ENCODE measurements at places on chromosomes 2 and 18.

DNA sequence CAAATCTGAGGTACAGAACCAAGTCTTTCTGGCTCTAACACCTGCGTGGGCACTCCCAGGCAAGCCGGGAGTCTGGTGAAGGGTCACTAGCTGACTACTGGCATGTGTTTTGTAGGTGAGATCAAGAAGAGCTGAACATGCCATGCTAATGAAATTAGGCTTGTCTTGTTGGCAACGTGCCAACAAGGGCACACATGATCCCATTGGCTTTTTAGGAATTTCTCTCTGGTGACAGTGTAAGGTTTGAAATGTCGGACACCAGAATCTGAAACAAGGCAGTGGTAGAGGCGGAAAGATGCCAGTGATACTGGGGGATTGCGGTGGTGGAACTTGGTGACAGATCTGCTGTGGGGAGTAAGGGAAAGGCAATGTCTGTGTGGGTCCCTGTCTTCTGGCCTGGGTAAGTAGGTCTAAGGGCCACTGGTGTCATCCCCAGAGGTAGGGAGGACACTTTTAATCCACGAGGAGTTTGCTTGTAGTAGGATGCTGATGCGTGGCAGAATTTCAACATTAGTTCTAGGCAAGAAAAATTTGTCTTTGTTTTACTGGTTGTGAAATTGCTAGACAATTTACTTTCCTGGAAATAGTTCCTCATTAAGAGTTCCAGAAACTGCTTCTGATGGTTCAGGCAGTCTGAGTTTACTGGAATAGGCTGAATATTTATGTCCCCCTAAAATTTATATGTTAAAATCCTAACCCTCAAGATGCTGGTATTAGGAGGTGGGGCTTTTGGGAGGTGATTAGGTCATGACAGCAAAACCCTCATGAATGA lies 52.6 kb upstream of the ACMSD start:
- H3K36me3 ChIP-seq: no peaks in the 10 kb centered on the region
- no peak for DNase-seq
- H3K27me3 ChIP-seq: no peaks in the 10 kb centered on the region
- no peak overlapping the region for H3K4me3 ChIP-seq
- no peak overlapping the region for H3K27ac ChIP-seq

- no peaks in the 10 kb centered on the region for H3K27me3 ChIP-seq
- H3K27ac ChIP-seq: no peak overlapping the region
- peaks cover 4% of the 10 kb centered on the region for H3K4me1 ChIP-seq
- no peak for DNase-seq
Measured at GRCh38 chr2:203718087-203718486, 11.6 kb downstream of the CD28 start.

DNA sequence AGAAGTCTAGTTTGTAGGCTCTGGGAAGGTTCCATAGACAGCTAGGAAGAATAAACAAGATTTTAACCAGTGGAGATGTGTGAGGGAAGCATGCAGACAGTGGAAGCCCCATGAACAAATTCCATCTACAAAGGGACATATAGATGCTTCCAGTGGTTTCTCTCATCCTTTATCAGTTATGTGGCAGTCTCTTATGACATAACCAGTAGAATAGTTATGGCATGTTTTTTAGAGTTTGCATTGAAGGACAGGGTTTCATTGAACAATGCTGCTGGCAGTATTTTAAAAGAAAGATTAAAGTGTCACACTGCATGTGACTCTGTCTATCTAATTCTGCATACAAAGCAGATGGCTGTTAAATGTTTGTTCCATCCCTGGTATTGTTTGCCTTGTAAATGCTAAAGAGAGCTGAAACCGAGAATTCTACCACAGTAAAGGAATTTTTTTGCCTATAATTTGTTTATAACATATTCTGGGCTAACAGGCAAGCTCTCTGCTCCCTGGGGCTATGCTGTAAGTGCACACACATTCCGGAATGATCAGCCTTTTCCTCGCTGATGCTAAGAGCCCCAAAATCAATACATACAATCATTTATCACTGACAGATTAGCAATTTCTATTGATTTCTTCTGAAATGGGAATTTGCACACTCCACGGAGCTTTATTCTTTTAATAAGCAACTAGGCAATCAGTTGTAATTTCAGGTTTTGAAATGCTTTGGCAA lies 76.8 kb upstream of the PELI1 start:
- no peak overlapping the region for H3K27ac ChIP-seq
- no peaks in the 10 kb centered on the region for H3K4me1 ChIP-seq
- H3K36me3 ChIP-seq: no peaks in the 10 kb centered on the region
- DNase-seq: no peak
- no peak overlapping the region for H3K4me3 ChIP-seq

- no peak overlapping the region for H3K27ac ChIP-seq
- no peak for DNase-seq
- H3K27me3 ChIP-seq: no peaks in the 10 kb centered on the region
- H3K4me1 ChIP-seq: no peaks in the 10 kb centered on the region
- H3K36me3 ChIP-seq: no peaks in the 10 kb centered on the region
Measured at GRCh38 chr2:240635998-240636547, 10.8 kb downstream of the GPR35 start.

GRCh38 chr18:8787794-8788193 lies 82.4 kb downstream of the MTCL1 start:
- no peaks in the 10 kb centered on the region for H3K27me3 ChIP-seq
- no peak overlapping the region for H3K27ac ChIP-seq
- peaks cover 3% of the 10 kb centered on the region for H3K4me1 ChIP-seq
- H3K4me3 ChIP-seq: no peak overlapping the region
- H3K36me3 ChIP-seq: peaks cover 5% of the 10 kb centered on the region

DNA sequence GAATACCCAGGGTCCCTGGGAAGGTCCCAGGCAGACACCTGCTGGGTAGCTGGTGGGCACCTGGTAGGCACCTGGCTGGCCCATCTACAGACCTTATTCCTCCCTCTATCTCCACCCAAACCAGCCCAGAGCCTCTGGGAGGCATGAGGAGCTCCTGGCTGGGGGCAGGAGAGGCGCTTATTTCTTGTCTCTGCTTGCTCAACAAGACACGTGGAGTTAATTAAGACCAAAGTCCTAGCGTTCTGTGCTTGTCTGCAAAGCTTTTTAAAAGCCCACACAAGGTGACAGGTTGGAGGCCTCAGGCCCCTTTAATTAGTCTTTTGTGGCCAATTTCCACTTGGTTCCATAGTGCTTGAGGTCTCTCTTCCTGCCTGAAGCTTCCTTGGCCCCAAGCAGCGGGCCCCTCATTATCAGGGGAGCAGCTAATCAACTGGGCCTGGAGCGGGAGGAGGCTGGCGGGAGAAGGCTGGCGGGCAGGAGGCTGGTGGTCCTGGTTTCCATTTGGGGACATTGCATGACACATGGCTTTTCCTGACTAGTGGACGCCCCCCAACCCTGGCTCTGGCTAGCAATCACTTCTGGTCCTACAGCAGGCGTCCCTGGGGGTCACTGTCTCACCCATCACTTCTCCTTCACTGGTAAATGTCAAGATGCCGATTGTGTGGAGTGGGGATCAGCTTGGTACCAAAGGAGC lies 65.4 kb upstream of the HDAC4 start:
- no peak overlapping the region for H3K27ac ChIP-seq
- no peak for DNase-seq
- no peaks in the 10 kb centered on the region for H3K36me3 ChIP-seq
- H3K4me1 ChIP-seq: no peaks in the 10 kb centered on the region
- no peaks in the 10 kb centered on the region for H3K27me3 ChIP-seq

GRCh38 chr2:62536873-62537547 lies 31.0 kb upstream of the TMEM17 start:
- no peaks in the 10 kb centered on the region for H3K4me1 ChIP-seq
- H3K36me3 ChIP-seq: no peaks in the 10 kb centered on the region
- H3K4me3 ChIP-seq: no peak overlapping the region
- no peak for DNase-seq

DNA sequence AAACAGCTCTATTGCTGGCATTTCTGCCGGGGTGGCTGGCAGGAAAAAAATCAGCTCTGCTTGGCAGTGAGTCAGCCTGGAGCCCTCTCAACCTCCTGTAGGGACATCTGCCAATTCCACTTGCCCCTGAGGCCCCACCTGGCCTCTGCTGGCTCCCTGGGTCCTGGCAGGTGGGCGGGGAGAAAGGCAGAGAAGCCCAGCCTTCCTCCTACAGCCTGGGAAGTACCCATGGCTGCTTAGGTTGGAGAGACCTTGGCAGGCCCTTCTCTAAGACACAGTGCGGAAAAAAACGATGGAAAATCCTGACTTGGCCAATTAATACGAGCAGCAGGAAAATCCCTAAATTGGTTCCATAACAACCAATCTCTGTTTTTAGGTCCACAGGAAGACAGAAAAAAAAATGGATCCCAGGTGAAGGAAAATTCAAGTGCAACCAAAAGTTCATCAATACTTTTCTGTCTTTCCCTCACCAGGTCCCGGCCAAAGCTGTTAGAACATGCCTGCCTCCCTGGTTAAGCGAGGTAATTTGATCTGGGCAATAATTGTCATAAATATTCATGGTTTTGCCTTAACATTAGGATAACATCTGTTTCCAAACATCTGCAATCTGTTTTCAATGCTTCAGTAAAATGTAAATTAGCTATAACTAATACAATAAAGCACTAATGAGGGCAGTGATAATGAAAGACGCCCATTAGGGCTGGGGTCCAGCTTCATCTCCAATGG lies 245.9 kb downstream of the TFCP2L1 start:
- no peaks in the 10 kb centered on the region for H3K36me3 ChIP-seq
- H3K27ac ChIP-seq: no peak overlapping the region
- no peak overlapping the region for H3K4me3 ChIP-seq
- no peaks in the 10 kb centered on the region for H3K27me3 ChIP-seq
- no peak for DNase-seq
- no peaks in the 10 kb centered on the region for H3K4me1 ChIP-seq

DNA sequence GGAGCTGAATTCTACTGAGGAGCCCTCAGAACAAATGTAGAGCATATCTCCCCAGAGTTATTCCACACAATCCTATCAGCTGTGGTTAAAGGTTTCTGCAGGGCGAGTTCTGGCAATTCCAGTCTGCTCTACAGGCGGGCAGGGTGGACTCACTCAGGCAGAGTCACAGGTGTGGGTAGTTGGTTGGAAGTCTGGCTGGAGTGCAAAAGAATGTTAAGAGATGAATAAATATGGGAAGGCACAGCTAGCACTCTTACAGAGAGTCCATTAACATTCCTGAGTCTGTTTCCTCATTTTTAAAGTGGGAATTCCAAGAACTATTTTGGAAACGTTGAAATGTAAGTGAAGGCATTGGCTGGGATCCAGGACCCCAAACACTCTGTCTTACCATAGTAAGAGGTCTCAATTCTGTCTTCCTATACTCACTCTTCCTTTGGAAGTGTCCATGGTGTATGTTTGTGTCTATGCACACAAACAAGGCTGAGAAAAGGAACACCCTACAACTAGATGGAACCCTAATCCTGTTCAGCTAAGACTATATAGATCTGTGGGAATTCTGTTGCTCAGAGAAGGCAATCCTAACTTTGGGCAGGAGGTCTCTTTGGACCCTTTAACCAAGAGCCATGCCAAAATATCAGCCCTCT lies 63.3 kb upstream of the AQP4 start:
- no peak overlapping the region for H3K27ac ChIP-seq
- H3K36me3 ChIP-seq: no peaks in the 10 kb centered on the region
- H3K4me1 ChIP-seq: no peaks in the 10 kb centered on the region
- H3K27me3 ChIP-seq: no peaks in the 10 kb centered on the region

DNA sequence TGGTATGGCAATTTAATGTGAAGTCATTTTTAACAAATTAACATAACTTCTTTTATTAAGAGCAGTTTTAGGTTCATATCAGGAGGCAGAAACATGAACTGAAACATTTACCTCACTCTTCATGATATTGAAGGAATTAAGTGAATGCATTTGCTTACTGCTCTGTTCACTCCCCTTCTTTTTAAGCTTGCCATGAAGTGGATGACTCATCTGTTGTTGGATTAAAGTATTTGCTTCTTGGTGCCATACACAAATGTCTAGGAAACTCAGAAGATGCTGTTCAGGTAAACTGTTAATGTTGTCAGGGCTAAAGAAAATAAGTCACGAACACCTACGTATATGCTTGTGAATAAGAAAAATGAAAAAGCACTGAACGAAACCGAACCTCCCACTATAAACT lies 10.2 kb upstream of the CABYR start:
- H3K27me3 ChIP-seq: no peaks in the 10 kb centered on the region
- DNase-seq: no peak
- no peak overlapping the region for H3K27ac ChIP-seq
- H3K36me3 ChIP-seq: peaks cover 6% of the 10 kb centered on the region
